ENCODE measurements at places on chromosomes 16 and 17. TPM values are rescaled to one million over a fixed set of nuclear protein-coding genes. Genes with fewer than 3 reads are reported as not detected.
A peak's percentile ranks its signal among the peaks of the same experiment; 100 is the strongest.

DNA sequence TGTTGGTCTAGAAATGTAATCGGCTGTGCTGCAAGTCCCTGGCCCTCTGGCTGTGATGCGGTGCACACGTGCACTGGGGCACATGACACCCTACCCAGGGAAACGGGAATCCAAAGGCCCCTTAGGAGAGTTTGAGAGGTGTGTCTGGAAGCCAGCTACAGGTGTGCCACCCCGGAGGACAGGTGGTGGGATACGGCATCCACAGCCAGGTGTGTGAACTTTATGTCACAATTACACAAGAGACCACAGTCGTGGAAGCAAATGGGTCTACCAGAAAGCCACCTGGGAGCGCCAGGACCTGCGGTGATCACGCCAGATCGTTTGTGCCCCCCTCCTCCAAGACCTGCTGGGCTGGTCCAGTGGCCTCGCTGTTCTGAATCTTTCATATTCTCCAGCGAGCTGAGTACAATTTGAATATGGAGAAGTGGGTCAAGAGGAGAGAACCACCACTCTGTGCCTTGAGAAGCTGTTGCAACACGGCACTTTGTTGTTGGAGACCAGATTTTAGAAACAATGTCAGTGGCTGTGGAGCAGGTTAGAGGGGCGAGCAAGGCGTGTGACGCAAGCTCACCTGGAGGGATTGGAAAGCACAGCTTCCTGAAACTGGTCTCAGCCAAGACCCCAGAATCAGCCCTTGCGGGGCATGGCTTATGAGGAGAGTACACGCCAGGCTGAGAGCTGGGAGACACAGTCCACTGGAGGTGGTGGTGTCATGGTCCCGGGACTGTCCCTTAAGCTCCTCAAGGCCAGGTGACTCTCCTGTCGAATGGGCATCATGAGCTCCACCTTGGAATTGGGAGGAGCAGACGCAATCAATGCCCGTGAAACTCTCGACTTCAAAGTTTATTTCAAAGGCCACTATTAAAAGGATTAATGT is 37.4 kb downstream of the COX4I1 start:
- DNase-seq, result no peak

KRT32 gene
- total RNA-seq, result 0.09 TPM

DNA sequence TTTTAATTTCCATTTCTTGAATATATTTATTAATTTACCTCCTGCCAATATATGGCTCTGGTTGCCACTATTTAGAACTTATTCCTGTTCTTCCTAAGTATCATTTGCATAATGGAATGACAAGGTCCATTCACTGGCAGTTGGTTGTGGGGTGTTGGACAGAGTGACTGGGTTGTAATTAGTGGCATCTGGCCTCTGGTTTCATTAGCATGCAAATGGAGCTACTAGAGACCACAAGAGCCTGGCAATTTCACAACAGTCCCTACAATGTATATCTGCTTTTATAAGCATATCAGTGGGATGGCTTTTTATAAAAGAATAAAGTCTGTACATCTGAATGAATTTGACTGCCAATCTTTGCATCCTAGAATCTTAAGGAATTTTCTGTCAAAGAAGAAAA is 1030.9 kb upstream of the CDH8 start:
- no peak for DNase-seq

STAT5B gene
- total RNA-seq, result 14.1 TPM

DOC2A gene
- not detected for total RNA-seq

GRCh38 chr17:34201767-34202166 is 53.3 kb upstream of the CCL2 start:
- no peak for DNase-seq

- peak; percentile 63 for DNase-seq
These were observed 17.7 kb downstream of the PSMD11 start for GRCh38 chr17:32461853-32462617.

- DNase-seq, result peak; percentile 90
These were observed 32.9 kb downstream of the KSR1 start for GRCh38 chr17:27489045-27489715.

DNA sequence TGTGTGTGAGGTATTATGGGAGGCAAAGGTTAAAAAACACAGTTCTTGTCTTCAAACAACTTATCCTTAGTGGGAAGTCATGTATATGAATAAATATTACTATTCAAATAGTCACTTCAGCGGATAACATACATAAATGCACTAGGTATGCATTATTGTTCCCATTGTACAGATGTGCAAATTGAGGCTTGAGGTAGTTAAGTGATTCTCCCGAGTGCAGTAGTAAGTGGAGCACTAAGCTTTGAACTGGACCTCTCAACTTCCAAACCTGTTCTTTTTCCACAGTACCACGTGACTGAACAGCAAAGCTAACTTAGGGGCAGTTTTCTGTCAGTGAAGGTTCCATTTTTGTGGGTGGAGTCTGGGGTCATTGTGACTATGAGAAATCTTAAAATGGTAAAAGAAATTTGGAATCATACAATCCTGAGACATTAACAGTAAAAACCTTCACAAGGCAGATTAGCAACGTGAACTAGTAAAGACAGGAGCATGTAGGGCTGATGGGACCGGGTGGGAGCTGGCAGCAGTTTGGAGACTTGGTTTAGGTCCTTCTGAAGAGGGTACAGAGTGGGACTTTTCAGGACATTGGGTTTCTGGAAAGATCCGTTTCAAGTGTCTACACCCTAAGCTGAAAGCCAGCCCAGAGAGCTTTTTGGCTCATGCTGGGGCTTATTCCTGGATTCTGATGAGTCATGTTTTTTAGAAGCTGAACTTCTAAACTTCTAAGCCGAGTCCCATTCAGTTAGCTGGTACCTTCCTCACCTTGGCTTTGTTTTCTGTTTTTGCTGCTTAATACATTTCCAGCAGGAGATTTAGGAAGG is 204.9 kb downstream of the PRKCA start:
- peak; percentile 91 for DNase-seq

SMPD3 gene
- not detected for total RNA-seq

TEKT3 gene
- 0.63 TPM for total RNA-seq

ALOX15 gene
- not detected for total RNA-seq
